ENCODE measurements at places on chromosomes 6 and 20.

- DNase-seq, result no peak
Observed at GRCh38 chr6:166293731-166294584, 14.2 kb downstream of the PRR18 start.

GRCh38 chr20:19975436-19975799, 41.7 kb upstream of the NAA20 start:
- no peak for DNase-seq

GRCh38 chr20:9478771-9479170, 35.6 kb upstream of the LAMP5 start:
- no peak for DNase-seq

GRCh38 chr6:154773610-154774089, 40.4 kb downstream of the SCAF8 start:
- DNase-seq, result no peak

DNA sequence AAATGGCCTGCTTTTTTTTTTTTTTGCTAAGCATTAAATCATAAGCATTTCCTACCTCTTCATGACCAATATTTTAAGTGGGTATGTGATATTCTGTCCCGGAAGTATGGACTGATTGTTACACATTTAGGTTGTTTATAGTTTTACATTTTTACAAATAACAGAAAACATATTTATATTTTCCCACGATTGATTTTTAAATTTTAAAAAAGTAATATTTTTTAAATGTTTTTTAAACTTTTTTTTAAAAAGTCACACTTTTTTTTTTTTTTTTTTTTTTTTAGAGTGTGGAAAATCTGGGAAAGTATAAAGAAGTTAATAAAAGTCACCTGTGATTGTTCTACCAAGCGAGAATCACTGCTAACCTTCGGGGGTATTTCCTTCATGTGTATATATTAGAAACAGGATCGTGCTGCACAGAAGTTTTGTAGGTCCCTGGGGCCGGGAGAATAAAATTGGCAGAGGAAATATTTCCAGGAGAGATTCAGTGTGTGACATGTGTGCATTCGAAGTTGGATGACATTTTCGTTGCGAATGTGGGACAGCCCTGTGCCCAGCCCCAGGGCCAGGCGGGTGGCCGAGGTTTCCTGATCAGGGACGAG, 173.1 kb downstream of the CDC5L start:
- no peak for DNase-seq

DNA sequence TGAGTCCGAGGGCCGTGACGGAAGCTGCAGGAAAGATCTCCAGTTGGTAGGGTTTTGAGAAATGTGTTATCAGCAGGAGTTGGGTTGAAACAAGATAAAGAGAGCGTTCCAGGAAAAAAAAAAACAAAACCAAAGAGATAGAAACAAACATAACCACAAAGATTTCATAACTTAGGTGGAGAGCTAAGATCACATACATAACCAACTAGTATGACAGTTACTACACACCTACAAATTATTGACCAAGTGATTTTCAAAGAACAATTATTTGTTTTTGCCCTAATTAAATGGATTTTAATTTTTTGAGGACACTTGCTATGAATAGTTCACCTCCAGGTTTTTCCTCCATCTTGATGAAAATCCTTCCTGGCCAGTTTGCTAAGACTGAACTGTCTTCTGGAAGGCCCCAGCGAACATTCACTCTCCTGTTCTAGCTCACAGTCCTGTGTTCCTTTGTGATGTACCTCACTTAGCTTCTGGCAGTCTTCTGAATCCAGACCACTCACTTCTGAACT, 69.4 kb downstream of the SNX9 start:
- DNase-seq, result no peak

DNA sequence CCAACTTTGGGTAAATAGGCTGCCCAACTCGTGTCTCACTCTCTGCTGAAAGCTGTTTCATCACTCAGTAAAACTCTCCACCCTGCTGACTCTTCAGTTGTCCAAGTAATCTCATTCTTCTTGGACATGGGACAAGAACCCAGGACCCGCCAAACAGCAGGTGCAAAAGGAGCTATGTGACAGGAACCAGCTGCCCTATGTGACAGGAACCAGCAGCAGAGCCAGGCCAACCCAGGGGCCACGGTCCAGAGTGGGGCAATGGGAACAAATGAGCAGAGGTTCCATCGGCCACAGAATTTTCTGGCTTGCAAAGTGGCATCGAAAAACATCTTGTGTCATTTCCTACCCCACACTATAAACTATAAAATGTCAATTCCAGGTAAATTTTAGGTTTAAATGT, 56.5 kb downstream of the MOXD1 start:
- DNase-seq, result no peak
